ENCODE measurements at places on chromosomes 2 and 18.

DNA sequence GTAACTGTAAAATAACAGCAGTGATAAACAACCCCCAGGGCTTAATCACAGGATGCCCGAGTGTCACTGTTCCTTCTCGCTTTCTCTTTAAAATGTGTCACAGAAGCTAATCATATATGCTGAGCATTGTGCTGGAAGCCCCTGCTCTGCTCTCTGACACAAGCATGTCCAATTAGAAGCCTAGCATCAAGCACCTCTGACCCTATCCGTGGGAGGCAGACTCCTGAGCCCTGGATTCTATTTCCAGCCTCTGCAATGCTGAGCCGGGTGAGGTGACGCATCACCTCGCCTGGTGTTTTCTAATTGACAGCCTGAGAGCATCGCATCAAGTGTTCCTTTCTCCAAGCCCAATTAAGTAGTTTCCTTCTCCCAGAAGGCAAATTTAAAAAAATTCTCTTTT lies 19.7 kb upstream of the SCG2 start:
- DNase-seq, result no peak

DNA sequence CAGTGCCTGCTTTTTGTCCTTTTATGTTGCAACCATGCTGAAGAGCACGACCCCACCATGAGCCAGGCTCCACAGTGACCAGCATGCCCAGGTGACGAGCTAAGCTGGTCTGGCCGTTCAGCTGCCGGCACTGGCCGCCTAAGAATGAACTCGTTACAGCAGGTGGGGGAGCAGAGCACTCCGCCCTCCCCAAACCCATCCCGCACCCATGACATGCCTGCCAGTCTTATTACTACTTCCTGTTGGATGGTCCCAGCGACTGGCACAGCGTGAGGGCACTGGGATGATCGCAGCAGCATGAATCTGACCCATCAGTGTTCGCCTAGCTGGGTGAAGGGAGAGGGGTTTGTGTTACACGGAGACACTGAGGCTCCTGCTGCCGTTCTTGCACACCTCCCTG lies 11.5 kb downstream of the DIPK1C start:
- no peak for DNase-seq

GRCh38 chr2:233692648-233693047 lies at the start of gene UGT1A6:
TSS of gene UGT1A6 (plus strand) at chr2:233692890. CDS start at chr2:233693005, 115 bp downstream.
- DNase-seq, result no peak

- no peak for DNase-seq
Measured at GRCh38 chr18:3269241-3269913, 7.4 kb downstream of the MYL12B start.

- peak; percentile 9 for DNase-seq
Measured at GRCh38 chr2:119367472-119368099, 809 bp downstream of the DBI start.

- no peak for DNase-seq
Measured at GRCh38 chr18:75874401-75875089, 447.0 kb upstream of the SMIM21 start.

DNA sequence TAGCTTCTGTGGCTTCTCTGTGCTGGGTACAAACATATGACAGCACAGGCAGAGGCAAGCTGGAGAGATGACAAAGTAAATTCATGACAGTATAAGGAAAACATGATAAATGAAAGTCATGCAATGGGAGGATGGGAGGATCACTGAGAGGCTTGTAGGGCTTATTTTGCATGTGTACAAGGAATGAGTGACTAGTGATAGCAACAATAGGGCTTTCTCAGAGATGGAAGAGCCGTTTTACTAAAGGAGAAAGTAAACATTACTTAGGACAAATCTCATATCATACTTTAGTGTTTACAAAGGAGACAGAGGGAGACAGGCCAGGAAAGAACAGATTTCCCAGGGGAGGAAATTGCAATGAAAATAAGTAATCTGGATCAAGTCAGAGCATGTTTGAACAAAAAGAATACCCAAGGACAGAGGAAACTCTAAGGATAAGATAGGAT lies 82.5 kb upstream of the RBMS1 start:
- no peak for DNase-seq

- DNase-seq, result no peak
Measured at GRCh38 chr2:25301453-25302352, 40.0 kb downstream of the DNMT3A start.

- no peak for DNase-seq
Measured at GRCh38 chr2:71856773-71857525, 290.7 kb downstream of the CYP26B1 start.

- DNase-seq, result no peak
Measured at GRCh38 chr2:1491751-1492150, 78.5 kb downstream of the TPO start.

DNA sequence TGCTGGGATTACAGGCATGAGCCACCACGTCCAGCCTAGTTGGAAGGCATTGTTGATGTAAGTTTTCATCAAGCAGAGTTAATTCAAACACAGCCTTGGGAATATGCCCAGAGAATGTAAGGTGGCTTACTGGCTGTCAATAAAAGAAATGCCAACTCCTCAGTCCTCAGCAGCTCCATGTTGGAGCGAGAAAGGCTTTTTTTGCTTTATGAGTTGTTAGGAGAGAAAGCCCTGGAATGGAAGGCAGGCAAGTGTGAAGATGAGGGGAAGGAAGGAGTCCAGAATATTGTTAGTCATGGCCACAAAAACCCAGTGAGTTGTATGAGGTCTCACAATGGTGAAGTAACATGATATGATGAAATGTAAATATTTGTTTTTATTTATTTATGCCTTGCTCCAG lies 57.1 kb downstream of the MAP4K4 start:
- no peak for DNase-seq

- DNase-seq, result no peak
Measured at GRCh38 chr2:133262893-133263292, 305.4 kb downstream of the NCKAP5 start.

DNA sequence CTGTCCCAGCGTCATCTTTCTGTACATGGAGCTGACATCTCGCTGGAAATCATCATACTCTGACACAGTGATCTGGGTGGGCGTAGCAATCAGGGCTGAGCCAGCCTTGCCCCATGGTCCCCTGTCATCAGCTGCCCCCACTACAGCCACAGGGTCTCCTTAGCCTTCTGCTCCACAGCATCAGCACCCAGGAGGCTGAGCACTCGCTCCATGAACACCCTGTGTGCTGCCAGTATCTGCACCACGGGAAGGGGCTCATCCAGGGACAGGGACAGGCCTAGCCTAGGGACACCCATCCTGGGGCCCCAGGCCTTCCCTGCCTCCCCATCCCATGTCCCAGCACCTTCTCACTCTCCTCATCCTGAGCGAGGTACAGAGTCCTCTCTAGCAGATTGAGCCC lies 11.4 kb downstream of the ALPG start:
- no peak for DNase-seq

DNA sequence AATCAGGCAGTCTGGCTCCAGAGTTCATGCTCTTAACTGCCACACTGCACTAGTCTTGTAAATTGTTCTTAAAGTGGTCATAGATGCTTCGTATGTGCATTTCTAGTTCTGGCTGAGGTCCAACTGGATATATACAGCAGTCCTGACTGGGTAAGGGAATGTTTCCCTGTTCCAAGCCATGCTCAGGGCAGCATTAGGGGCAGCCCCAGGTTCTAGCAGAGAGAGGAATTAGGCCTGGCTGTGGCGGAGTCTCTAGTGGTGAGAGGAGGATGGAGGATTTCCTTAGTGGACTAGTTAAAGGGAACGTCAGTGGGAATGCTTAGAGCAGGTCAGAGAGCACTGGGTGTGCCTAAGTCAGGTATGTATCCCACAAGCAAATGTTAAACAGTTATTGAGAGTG lies 28.0 kb downstream of the UBE2E3 start:
- no peak for DNase-seq

DNA sequence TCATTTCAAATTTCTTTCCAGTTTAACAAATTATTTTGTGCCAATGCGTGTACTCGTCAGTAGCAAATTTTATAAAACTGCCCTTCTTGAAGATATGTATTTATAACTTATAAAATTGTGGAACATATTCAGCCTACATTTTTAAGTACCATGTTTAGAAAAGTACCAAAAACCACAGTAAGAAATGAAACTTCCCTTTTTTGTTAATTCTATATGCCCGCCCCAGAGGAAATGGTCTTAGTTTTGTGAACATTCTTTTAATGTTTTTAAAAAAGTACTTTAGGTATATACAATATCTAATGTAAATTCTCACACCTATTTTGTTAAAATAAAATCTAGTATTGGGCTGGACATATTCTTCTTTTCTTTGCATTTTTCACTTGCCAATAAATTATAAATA lies 1.2 kb downstream of the UGT1A9 start:
- DNase-seq, result no peak

DNA sequence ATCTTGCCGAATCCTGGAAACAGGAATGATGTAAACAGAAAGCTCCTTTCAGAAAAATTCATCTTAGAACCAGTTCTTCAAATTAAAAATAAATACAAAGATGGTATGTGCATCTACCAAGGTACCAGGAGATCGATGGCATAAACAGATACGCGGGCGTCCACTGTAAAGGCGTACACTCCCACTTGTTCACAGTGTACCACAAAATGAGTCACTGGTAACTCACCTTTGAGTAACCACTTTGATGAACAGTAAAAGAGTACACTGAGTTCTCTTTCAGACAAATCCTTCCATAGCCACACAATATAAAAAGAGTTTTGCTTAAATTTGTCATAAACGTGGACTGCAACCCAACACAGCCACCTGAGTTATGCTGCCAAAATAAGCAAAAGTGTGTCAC lies 128.3 kb downstream of the DNER start:
- DNase-seq, result no peak

- DNase-seq, result no peak
Measured at GRCh38 chr2:3588084-3588483, 6.8 kb upstream of the COLEC11 start.

DNA sequence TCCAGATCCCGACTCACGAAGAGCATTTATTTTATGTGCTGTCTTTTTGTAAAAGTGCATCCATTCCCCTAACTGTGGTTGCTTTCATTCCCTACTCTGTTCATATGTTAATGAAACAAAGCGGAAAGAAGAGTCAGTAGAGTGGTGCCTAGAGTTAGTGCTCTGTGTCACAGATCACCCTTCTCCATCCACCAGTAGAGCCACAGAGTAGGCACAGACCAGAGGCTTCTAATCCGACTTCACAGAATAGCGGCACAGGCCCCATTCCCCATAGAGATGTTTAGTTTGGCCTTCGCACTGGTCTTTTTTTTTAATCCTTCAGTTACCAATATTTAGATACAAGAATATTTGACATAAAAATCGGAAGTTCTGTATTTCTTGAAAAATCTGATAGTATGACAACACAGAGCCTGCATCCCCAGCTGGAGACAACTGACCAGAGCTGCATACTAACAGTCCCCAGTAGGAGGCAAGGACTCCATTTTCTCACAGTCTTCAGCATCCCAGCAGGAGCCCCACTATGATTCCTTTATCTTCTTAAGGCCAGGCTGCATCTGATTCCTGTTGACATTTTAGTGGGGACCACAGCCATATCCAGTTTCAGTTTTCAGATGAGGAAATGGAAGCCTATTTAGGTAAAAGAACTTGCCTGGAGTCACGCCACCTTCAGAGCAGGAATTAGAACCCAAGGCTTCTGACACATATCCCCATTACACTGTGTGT lies 7.0 kb downstream of the G6PC2 start:
- DNase-seq, result no peak

Measured in stimulated activated CD8-positive, alpha-beta memory T cell treated with anti-CD3 and anti-CD28 coated beads, Interleukin-15, amount 100 ng/mL, for 24 hours (primary cell).